ENCODE measurements at places on chromosomes 2 and 18.

GRCh38 chr2:95031726-95032116, 6.2 kb downstream of the MAL start:
- no peak for DNase-seq

GRCh38 chr2:160952464-160953254, 207.6 kb upstream of the TANK start:
- DNase-seq, result no peak

DNA sequence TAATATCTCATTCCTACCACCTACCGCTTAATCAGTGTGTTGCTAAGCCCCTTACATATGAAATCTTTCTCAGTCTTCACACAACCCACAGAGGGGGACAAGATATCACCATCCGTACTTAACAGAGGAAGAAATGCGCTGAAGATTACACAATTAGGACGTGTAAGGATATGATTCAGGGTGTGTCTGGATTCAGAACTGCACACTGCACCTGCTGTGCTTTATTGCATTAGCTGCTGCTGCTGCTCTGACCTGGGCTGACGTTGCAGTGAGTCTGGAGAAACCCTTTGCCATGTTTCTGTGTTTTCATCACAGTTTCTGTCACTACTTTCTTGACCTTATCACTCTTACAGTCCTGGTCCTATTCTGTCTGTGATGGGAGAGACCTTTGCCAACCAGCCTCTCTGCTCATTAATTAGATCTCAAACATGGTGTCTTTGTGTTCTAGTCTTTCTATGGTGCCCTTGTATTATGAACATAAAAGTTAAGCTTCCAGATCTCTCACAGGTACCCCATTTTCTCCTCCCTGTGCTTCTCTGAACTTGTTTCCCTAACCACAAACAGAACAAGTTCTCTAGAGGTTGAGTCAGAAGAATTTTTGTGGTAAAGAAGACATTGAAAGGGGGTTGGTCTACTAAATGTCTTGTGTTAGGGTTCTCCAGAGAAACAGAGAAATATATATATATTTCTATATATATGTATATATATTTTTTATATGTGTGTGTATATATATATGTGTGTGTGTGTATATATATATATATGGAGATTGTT, 92.9 kb upstream of the CYP1B1 start:
- DNase-seq, result peak; percentile 72

GRCh38 chr2:181586569-181587081, 70.3 kb downstream of the CERKL start:
- DNase-seq, result no peak

DNA sequence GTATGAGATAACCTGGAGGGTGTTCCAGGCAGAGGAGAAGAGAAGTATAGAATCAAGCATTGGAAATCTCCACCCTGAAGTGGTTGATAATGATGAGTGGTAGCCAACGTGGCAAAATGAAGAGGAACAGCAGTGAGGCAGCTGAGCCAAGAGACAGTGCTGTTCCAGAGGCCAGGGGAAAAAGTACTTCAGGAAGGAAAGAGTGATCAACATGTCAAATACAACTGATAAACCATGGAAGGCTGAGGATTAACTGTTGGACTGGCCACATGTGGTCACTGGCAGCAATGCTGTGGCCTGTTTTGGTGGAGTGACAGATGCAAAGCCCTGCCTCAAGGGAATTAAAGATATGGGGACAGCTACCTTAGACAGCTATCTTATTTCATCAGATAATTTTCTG, 51.9 kb upstream of the RMP24 start:
- no peak for DNase-seq

GRCh38 chr2:214579035-214579434, 168.2 kb downstream of the VWC2L start:
- no peak for DNase-seq

DNA sequence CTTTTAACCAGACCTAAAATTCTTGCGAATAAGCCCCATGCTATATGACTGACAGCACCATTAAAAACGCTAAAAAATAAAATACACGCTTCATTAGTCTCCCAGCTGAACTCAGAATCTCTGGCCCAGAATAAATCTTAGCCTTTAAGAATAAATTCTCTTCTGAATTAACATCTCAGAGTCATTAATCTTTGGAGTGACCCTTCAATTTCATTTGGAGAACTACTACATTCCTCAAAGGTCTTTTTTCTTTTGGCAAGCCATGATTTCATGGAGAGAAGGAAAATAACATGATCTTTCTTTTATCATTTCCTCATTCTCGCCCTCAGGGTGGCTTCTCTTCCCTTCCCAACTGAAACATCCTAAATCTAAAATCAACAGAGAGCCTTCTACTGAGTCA, 259.0 kb downstream of the AFF3 start:
- peak; percentile 55 for DNase-seq

Data from fibroblast of skin of scalp (primary cell).